ENCODE measurements at places on chromosomes 7 and 10.

GRCh38 chr10:105150259-105150880 is 509.3 kb downstream of the SORCS3 start:
- no peak for DNase-seq

GRCh38 chr7:85184599-85185423 is 2.0 kb downstream of the SEMA3D start:
- no peak for DNase-seq

GRCh38 chr10:26950934-26951333 is 90.2 kb upstream of the ABI1 start:
- DNase-seq = no peak

GRCh38 chr7:19530261-19530660 is 178.6 kb downstream of the POLR1F start:
- no peak for DNase-seq

GRCh38 chr7:26044320-26044719 is 107.7 kb upstream of the NFE2L3 start:
- no peak for DNase-seq

DNA sequence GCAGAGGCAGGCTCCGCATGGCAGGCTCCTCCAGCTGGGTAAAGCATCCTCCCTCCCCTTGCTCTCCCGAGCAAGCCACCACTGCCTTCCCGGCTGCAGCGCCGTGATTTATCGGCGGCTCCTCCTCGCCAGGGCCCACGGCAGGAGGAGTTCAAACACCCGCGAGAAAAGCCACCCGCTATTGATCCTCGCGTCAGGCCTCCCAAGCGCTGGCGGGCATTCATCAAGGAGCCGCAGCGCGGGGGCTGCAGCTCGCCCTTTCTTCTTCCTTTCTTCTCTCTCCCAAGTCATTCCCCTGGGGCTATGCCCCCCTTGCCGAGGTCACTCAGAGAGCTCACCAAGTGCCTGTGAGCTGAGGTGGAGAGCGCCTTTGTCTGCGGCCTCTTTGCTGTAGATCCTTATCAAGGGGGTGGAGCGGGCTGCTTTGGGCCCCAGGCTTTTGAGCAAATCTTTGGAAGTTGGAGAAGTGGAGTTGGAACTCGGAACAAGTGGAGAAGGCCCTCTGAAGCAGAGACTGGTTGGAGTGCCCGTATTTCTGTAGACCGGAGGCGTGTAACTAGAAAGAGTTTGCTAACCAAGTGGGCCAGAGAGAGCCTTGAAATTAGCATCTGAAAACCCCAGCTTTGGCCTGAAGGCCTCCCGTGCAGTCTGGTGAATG is 107.2 kb upstream of the PPIF start:
- no peak for DNase-seq

DNA sequence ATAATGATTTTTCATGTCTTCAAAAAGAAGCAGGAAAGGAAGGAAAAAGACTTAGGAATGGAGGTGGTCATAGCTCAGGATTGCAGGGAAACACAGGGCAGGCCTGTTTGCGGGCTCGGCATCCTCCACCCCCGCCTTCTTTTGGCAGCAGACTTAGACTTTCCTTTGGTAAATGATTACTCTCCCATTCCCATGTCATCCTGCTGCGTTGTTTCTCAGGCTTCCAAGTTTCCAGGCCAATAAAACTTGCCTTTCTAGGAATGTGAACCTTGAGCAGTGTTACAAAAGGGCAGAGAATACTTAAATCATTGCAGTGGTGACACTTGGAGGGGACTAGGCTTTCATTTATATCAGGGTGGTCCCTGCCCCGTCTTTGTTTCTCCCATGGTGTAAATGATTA is 34.0 kb upstream of the DGKB start:
- DNase-seq = no peak

GRCh38 chr10:490891-491571 is 198.4 kb downstream of the DIP2C start:
- no peak for DNase-seq

DNA sequence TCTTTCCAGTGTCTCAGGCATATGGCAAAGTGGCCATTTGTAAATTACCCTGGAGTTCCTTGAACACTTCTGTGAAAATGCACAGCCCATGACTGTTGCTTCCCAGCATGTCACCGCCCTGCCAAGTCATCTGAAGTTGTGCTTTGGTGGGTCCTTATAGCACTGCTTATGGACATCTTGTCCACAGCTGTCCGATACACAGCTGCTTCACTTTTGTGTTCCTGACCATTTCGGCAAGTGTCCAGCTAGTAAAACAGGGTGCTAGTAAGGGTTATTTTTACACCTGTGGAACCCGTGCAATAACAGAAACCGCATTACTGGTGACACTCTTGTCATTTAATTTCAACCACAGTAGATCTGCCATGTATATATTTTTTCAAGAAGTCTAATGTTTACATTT is 29.7 kb downstream of the PIP4K2A start:
- no peak for DNase-seq

- DNase-seq = no peak
These were observed 79.5 kb downstream of the CUX1 start for GRCh38 chr7:101896941-101897340.

GRCh38 chr7:26937306-26937705 is 72.9 kb upstream of the SKAP2 start:
- DNase-seq = no peak

GRCh38 chr7:150965273-150965830 is 12.8 kb downstream of the KCNH2 start:
- DNase-seq = no peak

GRCh38 chr10:54985732-54986131 is 184.7 kb upstream of the PCDH15 start:
- no peak for DNase-seq

DNA sequence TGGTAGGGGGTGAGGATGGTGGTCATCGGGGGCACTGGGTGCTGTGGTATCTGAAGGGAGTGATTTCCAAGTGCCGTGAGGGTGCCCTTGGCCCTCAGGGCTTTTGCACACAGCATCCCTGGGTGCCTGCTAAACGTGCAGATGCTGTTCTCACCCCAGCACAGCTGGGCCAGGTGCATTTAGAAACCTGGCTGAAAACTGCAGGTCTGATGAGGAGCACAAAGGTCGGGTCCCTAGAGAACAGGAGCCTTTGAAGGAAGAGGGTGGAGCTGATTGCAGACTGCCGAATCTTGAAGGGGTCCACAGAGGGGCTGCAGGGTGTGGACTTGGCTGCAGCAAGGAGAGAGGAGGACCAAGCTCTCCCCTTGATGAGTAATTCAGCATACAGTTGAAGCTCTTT is 32.0 kb downstream of the ZMIZ1 start:
- no peak for DNase-seq

- no peak for DNase-seq
These were observed 75.1 kb downstream of the CRPPA start for GRCh38 chr7:16345979-16346958.

DNA sequence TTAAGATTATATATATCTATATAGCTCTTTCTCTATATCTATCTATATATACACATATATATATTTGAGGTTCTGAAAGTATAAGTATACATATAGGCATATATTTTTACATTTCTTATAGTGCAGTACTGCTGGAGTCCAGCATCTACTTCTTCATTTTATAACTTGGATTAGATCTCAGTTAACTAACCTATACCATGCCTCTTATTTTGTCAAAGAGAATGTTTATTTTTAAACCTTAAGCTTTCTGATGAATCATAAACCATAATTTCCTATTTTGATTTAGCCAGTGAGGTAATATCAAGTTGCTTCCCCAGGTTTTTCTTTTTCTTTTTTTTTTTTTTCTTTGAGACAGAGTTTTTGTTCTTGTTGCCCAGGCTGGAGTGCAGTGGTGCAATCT is 8.1 kb downstream of the ZNF32 start:
- no peak for DNase-seq

DNA sequence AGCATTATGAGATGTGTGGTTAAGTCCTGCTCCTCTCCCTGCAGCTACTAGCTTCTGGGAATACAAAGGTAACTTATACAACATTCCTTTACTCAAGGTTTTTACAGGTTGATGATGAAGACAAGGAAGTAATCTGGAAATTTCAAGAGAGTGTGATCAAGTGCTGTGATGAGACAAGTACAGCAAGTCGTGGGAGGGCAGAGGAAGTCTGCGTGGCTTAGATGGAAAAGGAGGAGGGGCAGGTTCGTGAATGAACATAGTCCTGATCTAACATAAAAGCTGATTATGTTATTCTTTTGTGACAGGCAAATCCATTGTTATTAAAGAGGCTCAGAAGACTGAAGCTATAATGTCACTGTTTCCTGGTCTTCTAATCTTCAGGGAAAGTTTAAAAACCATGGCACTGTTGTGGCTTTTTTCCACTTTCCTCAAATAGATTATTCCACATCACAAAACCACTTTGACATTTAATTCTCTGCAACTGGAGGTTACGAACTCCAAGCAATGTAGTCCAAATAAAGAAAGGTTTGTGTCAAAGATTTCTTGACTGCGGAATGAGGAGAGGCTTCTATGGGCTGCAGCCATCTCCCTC is 84.1 kb downstream of the CPXM2 start:
- DNase-seq = no peak

- DNase-seq = no peak
These were observed 239.7 kb upstream of the INHBA start for GRCh38 chr7:41942468-41943093.

GRCh38 chr10:3950676-3951275 is 165.8 kb upstream of the KLF6 start:
- no peak for DNase-seq

- DNase-seq = no peak
These were observed 755.4 kb downstream of the GRID1 start for GRCh38 chr10:85611093-85611740.

DNA sequence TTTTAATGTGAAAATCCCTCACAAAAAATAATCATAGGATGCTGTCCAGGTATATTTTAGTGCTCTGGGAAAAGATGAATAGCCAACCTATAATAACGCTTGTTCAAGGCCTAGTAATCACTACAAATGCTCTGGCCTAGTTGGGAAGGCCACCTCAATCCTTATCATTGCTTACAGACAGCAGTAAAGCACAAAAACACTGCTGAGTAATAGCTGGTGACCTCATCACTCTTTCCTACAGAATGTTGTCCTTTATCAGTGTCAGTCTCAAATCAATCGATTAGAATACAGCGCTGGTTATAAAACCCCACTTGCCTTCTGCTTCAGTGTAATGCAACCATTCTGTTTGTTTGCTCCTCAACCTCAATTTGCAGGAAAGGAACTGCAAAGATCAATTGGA is 72.6 kb upstream of the STEAP1 start:
- DNase-seq = no peak

- no peak for DNase-seq
These were observed 91.5 kb upstream of the EGR2 start for GRCh38 chr10:62907470-62908212.

DNA sequence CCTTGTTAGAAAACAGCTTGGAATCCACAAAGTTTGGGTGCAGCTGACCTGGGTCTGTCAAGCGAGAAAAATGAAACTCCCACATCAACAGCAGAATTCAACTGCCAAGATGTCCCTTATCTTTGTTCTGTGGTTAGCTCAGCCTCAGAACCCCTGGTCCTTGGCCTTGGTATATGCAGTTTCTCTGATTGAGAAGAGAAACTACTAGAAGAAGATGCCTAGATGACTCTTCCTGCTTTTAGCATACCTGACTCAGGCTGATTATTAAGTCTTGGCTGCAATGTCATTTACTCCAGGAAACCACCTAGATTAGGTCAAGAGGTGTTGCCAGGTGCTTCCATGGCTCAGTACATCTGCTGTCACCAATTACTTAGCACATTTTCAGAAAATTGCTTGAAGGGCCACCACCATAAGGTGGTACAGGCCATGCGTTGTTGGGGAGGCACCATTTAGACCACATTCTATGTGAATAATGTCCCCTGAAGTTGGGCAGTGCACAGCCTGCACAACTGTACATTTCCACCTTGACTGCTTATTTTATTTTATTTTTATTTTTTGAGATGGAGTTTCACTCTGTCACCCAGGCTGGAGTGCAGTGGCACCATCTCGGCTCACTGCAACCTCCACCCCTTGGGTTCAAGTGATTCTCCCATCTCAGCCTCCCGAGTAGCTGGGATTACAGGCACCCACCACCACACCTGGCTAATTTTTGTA is 59.4 kb upstream of the ZNF438 start:
- DNase-seq = no peak

GRCh38 chr7:11456574-11456973 is 375.4 kb downstream of the THSD7A start:
- no peak for DNase-seq

- no peak for DNase-seq
These were observed 80.4 kb downstream of the NOC3L start for GRCh38 chr10:94282369-94282768.

GRCh38 chr7:145848691-145849090 is 267.9 kb upstream of the CNTNAP2 start:
- DNase-seq = peak; percentile 22

GRCh38 chr10:93876381-93876780 is 17.4 kb upstream of the SLC35G1 start:
- DNase-seq = no peak

GRCh38 chr7:123958186-123958703 is 33.2 kb downstream of the SPAM1 start:
- DNase-seq = no peak
